T follicular helper cell (primary cell): ENCODE measurements at places on chromosomes 5 and 9.

DNA sequence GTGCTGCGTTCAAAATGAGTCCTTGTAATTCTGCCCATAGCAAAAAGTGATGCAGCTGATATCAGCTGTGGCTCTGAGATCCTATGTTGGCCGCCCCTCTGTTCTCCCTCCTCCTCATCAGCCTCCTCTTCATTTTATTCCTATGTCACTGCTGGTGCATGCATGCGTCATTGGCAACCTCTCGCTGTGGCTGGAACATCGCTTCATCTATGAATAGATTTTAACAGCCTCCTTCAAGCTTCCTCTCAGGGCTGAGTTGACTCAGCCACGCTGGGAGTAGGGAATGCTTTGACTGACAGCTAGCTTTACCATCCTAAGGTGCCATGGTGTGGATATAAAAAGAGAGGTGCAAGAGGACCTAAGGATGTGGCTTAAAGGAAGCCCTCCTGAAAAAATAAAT, 303.5 kb downstream of the PLK2 start:
- DNase-seq, result no peak

DNA sequence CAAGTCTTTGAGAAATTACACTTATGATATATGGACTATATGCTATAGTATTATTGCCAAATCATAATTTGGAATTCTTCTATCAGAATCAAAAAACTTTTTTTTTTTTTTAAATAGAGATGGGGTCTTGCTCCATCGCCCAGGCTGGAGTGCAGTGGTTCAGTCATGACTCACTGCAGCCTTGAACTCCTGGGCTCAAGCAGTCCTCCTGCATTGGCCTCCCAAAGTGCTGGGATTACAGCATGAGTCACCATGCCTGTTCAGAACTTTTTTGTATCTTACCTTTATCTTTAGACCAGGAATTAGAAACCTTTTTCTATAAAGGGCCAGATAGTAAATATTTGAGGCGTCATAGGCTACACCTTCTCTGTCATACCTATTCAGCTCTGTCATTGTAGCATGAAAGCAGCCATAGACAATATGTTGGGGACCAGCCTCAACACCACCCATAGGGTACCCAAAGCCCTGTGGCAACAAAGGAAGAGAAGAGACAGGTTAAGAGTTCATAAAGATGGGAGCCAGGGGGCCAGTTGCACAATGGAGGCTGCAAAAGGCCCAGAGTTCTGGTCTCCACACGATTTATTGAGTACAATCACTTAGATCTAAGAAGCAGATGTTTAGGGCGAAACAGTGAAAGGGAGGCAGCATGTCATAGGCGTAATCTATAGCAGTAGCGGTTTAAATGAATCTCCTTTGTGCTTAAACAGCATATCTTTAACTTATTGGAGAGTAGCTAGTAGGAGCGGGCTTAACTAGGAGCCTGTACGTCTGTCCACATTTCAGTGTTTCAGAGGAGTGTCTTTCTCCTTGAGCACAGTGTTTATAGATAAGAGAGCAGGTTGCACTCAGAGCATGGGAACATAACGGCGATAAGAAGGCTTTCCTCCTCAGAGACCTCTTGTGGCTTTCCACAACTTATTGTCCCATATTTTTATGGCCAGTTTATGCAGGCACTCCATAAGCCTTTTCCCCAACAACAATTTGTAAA, 12.5 kb downstream of the ECM2 start:
- DNase-seq, result no peak

GRCh38 chr9:75960551-75960950, 70.1 kb downstream of the PCSK5 start:
- DNase-seq, result no peak

- DNase-seq, result peak; percentile 10
Observed at GRCh38 chr9:113011911-113012381, at the start of gene ZNF883. Gene ZNF883 (minus strand): TSS chr9:113012192.

DNA sequence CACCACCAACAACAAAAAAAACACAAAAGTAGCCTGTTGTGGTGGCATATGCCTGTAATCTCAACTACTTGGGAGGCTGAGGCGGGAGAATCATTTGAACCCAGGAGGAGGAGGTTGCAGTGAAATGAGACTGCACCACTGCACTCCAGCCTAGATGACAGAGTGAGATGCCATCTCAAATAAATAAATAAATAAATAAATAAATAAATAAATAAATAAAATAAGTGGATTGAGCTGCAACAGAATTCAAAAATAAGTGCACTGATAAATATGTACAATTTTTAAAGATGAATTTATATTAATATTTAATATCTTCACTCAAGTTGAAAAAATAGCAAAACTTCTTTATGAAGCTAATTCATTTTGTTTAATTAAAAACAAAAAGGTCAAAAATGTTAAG, 259.6 kb downstream of the IRX2 start:
- no peak for DNase-seq

DNA sequence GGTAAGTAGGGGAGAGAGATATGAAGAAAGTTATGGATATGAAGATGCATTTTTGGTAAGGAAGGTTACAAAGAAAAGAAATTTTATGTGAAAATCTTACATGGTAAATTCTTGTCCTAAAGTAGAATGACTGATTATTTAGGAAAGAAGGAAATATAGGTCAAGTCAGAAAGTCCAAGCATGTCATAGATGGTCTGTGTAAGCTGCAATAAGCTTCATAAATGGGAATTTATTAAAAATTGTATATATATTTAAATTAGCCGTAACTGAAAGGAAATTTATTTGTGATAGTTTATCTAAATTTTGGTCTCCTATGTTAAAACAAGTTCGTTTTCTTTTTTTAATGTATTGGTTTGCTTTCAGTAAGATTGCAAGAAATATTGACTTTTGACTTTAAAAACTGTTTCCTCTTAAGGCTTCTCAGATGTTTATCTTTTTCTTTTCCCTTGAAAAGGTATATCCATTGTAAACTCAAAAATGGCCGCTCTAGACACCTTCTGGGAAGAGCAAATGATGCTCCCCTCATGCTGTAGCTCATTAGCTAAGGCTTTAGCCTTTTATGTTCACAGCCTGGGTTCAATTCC, 46.8 kb upstream of the HAPLN1 start:
- DNase-seq, result no peak

- no peak for DNase-seq
Observed at GRCh38 chr5:151697452-151697851, 10.7 kb upstream of the SPARC start.

DNA sequence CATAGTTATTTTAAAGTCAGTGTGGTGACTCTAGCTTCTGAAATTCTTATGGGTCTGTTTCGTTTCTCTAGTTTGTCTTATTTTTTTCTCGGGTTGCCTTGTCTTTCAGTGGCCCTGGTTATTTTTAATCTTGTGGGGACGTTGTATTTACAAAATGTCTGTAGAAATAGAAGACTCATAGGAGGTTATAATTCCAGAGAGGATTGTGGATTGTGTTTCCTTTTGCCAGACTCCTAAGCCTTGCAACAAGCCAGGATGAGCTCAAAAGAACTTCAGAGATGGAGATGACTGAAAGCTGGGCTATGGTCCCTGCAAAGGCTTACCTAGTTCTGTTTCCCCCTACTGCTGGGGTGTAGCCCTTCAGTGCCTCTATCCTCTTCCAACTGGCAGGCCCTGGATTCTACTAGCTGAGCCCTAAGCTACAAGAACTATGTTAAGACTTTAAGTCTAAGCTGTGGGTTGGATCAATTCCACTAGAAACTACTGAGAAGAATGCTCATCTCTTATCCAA, 32.2 kb upstream of the LECT2 start:
- no peak for DNase-seq

- DNase-seq, result no peak
Observed at GRCh38 chr9:114166614-114167572, 11.6 kb downstream of the COL27A1 start.

GRCh38 chr5:55897206-55897894, 46.2 kb downstream of the IL31RA start:
- DNase-seq, result no peak

DNA sequence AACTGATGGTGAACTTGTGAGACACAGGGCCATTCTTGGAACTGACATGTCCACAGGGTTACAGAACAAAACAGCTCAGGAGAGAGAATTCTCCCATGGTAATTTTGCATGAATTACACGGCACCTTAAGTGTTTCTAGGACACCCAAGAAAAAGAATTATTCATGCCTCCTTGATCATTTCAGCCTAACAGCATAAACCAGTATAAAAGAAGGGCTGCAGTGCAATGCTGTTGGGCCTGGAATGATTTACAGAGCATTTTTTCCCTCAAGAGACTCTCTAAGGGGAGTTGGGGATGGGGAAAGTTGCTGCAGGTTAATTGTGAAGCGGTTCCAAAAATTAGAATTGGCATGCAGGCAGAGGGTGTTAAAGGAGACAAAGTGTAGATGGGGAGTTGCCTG, 136.4 kb upstream of the FBXL7 start:
- no peak for DNase-seq

- no peak for DNase-seq
Observed at GRCh38 chr9:92718086-92719001, 46.3 kb downstream of the BICD2 start.

GRCh38 chr9:33172256-33173238, 5.4 kb upstream of the B4GALT1 start:
- no peak for DNase-seq

DNA sequence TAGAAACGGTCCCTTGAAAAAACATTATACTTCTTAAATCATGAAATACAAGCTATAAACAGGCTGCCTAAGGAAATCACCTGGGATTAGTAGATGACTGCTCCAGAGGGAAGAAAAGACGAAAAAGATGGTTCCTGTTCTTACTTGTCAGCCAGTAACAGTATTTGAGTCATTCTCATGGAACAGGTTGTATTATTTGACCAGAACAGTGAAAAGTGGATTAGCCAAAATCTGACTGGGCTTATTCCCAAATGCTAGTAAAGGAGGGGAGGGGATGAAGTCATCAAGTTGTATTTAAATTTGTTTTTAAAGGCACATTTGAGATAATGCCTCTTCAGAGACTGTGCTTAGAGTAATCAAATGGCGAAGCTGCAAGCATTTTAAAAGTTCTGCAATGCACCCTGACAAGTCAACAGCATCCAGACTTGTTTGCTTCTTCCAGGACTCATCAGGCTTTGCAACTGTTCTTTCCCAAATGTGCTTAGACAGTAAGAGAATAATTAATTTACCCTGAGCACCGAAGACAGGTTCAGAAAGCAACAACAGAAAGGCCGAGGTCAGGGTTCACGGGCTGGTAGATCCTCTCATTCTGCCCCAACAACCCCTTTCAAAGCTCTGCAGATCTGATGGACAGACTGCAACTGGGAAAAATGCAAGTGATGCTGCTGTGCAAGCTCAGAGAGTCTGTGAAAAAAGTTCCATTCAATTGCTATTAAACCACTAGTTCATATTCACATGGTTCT, 800.6 kb downstream of the KCTD16 start:
- DNase-seq, result no peak

GRCh38 chr9:73114958-73115357, 36.7 kb upstream of the ANXA1 start:
- no peak for DNase-seq

GRCh38 chr5:139419226-139420192, 15.6 kb upstream of the SPATA24 start:
- no peak for DNase-seq

DNA sequence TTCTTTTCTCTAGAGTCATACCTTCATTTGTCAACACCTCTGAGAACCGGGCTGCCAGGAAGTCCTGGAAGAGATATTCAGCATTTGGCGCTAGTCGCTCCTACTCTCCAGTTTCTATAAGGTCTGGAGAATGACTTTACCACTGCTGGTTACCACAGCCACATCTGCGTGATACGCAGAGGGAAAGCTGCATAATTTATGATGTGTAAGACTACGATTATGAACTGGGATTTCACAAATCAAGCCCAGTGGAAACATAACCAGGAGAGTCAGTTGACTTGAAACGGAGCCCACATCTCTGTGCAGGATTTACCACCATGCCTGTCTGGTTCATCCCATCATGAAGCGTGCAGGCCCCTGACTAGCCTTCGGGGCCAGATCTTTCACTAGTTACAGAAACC, 72.6 kb downstream of the FGF1 start:
- DNase-seq, result no peak

- no peak for DNase-seq
Observed at GRCh38 chr9:91757782-91758181, 192.2 kb downstream of the ROR2 start.

- no peak for DNase-seq
Observed at GRCh38 chr9:118652258-118652657, 717.0 kb downstream of the BRINP1 start.

- no peak for DNase-seq
Observed at GRCh38 chr9:107308461-107308860, 25.4 kb downstream of the RAD23B start.

DNA sequence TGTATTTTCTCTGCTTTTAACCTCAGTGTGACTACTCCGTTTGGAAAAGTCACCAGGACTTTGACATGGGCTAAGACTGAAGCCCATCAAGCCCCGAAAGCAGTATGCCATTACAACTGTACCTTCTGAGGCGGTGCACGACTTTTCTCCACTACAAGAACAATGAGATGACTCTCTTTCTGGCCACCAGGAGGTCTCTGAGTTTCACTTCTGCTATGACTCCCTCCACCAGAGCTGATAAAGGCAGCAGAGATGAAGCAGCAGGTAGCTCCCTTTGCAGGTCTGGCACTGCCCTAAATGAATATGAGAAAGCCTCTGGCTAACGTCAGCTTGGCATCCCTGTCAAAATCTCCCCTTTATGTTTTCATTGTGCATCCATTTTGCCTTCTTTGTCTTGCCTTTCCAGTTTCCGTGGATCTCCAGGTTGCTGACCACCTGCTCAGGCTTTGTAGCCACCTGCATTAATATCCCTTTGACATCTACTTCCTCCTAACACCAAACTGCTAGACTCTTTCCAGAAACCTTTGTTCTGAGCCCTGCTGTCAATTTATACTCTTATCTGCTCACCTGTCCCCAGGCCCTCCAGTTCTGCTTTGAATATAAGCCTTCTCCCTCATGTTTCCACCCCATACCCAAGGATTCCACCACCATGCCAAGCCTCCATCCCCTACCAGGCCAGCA, 221.7 kb downstream of the ZNF608 start:
- no peak for DNase-seq

DNA sequence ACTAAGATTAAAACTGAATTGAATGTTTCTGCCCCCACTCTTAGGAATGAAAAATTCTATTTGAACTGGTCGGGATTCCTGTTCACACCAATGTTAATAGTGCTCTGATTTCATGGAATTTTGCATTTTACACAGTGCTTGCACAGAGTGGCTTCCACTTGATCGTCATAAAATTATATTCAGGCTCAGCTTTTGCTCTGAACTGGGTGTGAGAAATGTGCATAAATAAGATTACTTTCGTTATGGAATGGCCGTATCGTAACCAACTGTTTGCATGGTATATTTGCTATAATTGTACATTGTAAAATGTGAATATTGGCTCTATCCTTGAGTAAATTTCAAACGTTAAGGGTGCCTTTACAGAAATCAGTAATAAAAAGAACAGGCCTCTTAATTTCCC, 240.9 kb downstream of the RFK start:
- DNase-seq, result no peak

- DNase-seq, result no peak
Observed at GRCh38 chr9:21761309-21761901, 41.0 kb upstream of the MTAP start.

- DNase-seq, result no peak
Observed at GRCh38 chr5:139417214-139417613, 13.3 kb upstream of the SPATA24 start.

- DNase-seq, result no peak
Observed at GRCh38 chr9:72554221-72554641, 32.8 kb downstream of the TMC1 start.
